ENCODE measurements at places on chromosomes 7 and 10.
A peak's percentile ranks its signal among the peaks of the same experiment; 100 is the strongest.

GRCh38 chr10:67098461-67098860, 172.6 kb downstream of the LRRTM3 start:
- no peak for DNase-seq

- no peak for DNase-seq
Observed at GRCh38 chr7:26609082-26609481, 255.3 kb downstream of the SKAP2 start.

GRCh38 chr7:101699881-101700823, 71.1 kb upstream of the MYL10 start:
- no peak for DNase-seq

DNA sequence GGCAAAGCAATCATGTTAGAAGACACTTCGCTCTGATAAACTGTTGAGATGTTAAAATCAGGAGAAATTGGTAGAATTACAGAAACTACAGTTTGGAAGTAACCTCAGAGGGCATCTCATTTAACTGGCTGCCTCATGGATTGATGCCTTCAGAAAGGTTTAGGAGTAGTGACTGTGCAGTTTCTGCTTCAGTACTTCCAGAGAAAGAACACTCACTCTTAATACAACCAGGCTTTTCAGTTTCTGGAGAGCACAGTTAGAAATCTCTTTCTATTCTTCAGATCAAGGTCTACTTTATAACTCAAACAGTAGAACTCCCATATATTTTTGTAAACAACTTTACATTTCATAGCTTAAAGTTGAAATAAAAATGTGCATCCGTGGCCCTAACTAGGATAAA, 1358.9 kb upstream of the LRRTM3 start:
- no peak for DNase-seq

GRCh38 chr10:70007116-70007820, 45.4 kb upstream of the MACROH2A2 start:
- no peak for DNase-seq

DNA sequence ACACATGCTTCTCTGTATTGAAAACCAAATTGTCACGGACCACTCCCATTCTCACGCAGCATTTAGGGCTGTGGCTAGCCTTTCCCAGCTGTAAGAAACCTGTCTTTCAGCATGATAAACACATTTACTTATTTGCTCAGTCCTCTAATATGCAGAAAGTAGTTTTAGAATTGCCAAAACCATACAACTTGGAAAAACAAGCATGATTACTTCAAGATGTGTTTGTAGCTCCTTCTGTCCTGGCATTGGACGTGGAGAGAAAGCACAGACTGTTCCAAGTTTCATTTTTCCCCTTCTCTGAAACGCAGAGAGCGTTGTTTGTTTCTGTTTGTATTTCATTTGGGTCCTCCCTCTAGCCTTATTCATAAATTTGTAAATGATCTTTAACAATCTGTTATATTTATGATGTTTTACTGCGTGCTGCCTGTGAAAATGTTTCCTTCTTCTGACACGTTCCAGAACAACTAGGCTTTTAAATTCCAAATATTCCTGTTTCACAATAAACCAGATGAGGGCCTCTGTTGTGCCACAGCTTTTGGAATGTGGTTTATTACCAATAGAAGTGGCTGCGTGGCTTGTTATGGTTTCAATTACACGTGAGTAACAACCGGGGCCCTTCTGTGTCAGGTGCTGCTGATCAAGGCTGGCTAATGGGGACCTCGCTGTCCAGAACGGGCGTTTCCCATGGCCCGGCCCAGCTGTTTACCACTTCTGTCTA, 26.1 kb downstream of the MNX1 start:
- DNase-seq: no peak

GRCh38 chr10:130611239-130611638, 475.0 kb downstream of the GLRX3 start:
- DNase-seq: no peak

DNA sequence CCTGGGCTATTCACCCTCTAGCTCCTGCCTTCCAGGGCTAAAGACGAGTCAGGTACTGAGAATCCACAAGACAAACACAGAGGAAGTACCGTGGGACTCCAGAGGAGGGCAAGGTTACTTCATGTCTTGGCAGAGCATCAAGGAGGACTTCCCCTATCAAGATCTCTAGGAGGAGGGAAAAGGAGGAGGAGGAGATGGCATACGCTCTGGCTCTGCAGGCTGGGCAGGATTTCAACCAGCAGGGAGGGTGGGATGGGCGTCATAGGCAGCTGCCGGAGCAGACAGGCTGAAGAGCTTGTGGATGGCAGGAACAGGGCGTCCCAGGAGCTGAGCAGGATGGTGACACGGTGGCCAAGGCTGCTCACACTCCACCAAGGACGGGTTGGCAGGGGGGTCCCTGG, 21.3 kb downstream of the MDH2 start:
- no peak for DNase-seq

GRCh38 chr7:36523371-36524101, 133.9 kb downstream of the ANLN start:
- no peak for DNase-seq

GRCh38 chr7:43647673-43648472, 65.0 kb downstream of the STK17A start:
- DNase-seq: no peak

GRCh38 chr7:130021105-130021834, 29.9 kb downstream of the ZC3HC1 start:
- no peak for DNase-seq

DNA sequence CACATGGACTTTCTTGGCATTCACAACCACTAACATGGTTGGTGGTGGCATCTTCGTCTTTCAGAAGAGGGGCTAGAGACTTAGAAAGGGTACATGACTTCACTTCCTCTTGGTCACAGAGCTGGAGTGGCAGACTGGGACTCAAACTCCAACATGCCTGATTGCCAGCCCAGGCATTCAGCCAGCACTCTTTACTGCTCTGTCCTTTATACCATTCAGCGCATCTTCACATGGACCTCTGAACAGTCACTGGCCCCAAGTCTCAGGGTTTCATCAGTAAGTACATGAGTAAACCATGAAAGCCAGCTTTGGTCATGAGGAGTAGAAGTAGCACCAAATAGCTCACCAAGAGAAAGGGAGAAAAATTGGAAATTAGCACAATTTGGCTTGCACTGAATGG, 148.4 kb upstream of the KLF14 start:
- no peak for DNase-seq

GRCh38 chr10:122515588-122516231, 44.8 kb upstream of the DMBT1 start:
- DNase-seq: peak; percentile 8

- DNase-seq: no peak
Observed at GRCh38 chr10:1698185-1698584, 39.1 kb downstream of the ADARB2 start.

GRCh38 chr10:1202343-1202742, 146.2 kb downstream of the WDR37 start:
- DNase-seq: no peak

- DNase-seq: no peak
Observed at GRCh38 chr7:128091106-128091505, 59.9 kb upstream of the LRRC4 start.

DNA sequence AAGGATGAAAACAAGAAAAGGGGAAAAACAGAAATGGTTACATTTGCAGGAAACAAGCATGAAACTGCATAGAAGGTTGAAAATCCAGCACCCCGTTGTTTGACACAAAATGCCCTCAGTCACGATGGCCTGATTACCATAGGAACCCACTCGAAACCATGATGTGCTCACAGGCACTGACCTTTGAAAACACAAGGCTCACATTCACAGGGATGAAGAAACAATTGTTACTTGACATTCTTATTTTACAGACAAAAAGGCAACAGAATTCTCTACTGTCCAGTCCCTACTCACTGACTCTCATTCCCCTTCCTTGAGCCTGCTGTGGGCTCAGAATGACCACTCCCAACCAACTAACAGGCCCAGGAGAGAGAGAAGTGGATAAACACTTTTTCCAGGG, 131.4 kb upstream of the PDLIM1 start:
- DNase-seq: no peak

DNA sequence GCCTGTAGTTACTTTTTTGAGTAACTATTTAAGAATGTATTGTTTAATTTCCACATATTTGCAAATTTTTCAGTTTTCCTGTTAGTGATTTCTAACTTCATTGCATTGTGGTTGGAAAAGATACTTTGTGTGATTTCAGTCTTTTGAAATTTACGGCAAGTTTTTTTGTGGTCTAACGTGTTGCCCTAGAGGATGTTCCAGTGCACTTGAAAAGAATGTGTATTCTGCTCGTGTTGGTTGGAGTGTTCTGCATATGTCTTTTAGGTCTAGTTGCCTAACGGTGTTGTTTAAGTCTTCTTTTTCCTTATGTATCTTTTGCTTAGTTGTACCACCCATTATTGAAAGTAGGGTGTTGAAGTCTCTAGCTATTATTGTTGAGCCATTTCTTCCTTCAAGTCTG, 59.7 kb downstream of the LCOR start:
- no peak for DNase-seq

DNA sequence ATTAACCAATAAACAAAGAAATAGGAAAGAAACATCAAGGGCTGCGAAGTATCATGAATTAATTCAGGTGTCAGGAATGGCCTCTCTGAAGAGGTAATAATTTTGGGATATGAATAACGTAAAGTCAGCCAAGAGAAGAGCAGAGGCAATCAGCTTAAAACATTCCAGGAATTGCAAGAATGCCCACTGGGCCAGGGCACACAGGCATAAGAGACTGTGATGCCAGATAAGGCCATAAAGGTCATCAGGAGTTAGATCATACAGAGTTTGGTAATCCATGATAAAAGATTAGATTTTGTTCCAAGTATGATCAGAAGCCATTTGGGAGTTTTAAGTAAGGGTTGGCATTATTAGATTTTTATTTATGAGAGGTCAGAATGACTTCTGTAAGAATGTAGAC, 53.2 kb upstream of the ABCB4 start:
- DNase-seq: no peak

GRCh38 chr10:69573056-69573806, at the start of gene NEUROG3:
Gene NEUROG3 (minus strand): TSS chr10:69573422. CDS start chr10:69573043, 379 bp downstream.
- no peak for DNase-seq

GRCh38 chr7:129013048-129013724, 41.7 kb downstream of the TNPO3 start:
- no peak for DNase-seq
